ENCODE measurements at places on chromosomes 1 and 21.

- DNase-seq = no peak
Measured at GRCh38 chr1:67439277-67440029, 9.3 kb upstream of the SERBP1 start.

DNA sequence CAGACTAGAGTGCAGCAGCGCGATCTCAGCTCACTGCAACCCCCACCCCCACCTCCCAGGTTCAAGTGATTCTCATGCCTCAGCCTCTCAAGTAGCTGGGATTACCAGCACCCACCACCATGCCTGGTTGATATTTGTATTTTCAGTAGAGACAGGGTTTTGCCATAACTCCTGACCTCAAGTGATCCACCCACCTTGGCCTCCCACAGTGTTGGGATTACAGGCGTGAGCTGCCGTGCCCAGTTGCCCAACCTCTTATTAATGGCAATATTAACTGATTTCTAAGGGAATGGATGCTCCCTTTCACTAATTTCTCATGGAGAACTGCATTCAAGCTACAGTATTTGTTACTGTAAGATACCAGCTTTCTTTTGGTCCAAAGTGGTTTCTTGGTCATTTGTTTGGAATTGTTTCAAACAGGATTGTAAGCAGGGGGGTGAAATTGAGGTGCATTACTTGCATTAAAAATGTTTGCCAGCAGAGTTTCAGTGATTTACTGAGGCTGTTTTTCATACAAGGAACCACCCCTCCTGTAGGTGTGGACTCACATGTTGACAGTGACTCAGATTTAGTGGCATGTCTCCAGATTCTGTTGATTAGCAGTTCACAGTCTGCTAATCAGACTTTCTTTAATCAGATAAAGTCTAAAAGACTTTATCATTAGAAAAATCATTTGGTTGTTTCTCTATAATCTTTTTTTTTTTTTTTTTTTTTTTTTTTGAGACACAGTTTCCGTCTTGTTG lies 3.9 kb upstream of the TGFBR3 start:
- DNase-seq = peak; percentile 35

- DNase-seq = peak; percentile 57
Measured at GRCh38 chr1:148307583-148308185, 155.6 kb upstream of the NBPF11 start.

GRCh38 chr1:232904566-232904965 lies 45.8 kb upstream of the NTPCR start:
- DNase-seq = peak; percentile 75

DNA sequence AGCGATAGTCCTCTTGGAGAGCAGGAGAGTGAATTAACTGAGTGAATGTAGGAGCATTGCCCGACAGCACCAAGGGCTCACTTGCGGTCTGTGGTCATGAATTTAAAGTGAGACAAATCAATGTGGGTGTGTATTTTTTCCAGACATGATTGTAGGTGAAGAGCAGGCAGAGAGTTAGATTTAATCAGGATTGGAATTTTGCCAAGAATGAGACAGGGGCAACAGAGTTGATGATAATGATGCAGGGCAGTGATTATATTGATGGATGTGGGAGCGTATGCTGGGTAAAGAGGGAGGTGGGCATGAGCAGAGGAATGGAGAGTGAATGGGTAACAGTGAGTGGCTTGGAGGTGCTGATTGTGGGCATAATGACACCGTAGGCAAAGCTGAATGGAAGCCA lies 20.0 kb upstream of the SYT6 start:
- no peak for DNase-seq

DNA sequence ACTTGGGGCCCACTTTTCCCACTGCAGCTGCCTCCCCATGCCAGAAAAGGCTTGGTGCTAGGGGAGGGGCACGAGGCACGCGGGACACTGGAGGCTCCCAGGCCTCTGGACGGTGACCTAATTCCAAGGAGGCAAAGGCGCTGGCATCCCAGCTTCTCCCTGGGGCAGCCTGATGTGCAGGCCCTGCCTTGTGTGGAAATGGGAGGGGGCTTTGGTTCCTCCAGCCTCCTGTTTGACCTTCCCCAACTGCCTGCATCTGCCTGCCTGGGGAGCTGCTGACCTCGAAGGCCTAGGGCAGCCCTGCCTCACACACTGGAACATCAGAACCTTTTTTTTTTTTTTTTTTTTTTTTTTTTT lies 39.9 kb downstream of the KIAA1614 start:
- DNase-seq = no peak

- no peak for DNase-seq
Measured at GRCh38 chr21:41914358-41914757, 35.2 kb upstream of the PRDM15 start.

DNA sequence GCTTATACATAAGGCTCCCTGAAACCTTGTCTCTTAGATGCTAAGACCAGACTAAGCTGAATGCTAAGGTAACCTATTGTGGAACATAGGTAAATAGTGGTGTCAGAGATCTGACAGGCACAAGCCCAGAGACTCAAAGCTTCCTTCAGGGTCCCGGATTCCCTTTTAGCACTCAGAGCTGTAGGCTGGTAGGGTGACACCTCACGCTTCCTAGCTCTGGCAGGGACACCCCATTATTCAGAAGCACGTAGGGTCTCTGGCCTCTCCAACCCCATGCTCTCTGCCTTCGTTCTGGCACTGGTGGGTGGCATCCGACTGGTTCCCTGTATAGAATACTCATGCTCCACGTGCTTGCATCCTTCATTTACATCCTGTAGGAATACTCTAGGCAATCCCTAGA lies 68.4 kb downstream of the CD34 start:
- DNase-seq = no peak

DNA sequence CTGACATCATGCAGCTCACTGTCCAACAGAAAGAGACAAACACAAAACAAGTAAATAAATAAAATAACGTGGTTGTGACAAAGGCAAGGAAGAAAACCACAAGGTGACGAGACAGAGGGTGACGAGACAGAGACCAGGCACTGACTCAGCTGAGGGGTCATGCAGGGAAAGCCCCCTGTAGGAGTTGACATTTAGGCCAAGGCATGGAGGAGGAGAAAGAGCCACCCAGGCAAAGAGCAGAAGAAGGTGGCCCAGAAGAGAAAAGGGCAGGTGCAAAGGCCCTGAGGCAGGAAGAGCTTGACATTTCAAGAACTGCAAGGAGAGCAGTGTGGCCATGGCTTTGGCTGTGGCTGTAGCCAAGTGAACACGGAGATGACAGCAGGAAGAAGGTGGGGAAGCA lies 65.1 kb upstream of the ID3 start:
- DNase-seq = no peak

- DNase-seq = peak; percentile 81
Measured at GRCh38 chr1:192159781-192160180, 1.5 kb downstream of the RGS18 start.

DNA sequence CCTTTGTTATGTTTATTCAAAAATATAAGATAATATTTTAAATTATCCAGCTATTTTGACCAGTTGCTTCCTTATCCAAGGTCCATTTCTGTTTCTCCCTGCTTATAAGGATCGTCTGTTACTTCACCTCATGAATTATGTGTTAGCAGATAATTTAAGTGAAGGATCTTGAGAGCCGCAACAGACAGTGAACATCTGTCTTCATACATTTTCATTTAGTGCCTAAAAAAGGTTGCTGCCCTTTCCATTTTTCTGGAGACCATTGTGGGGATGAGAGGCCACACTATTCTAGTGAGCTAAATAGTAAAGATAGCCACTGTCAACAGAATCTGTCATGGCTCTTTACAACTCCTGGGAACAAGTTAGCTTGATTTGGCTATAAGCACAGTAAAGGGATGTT lies 154.0 kb downstream of the CLEC20A start:
- no peak for DNase-seq

DNA sequence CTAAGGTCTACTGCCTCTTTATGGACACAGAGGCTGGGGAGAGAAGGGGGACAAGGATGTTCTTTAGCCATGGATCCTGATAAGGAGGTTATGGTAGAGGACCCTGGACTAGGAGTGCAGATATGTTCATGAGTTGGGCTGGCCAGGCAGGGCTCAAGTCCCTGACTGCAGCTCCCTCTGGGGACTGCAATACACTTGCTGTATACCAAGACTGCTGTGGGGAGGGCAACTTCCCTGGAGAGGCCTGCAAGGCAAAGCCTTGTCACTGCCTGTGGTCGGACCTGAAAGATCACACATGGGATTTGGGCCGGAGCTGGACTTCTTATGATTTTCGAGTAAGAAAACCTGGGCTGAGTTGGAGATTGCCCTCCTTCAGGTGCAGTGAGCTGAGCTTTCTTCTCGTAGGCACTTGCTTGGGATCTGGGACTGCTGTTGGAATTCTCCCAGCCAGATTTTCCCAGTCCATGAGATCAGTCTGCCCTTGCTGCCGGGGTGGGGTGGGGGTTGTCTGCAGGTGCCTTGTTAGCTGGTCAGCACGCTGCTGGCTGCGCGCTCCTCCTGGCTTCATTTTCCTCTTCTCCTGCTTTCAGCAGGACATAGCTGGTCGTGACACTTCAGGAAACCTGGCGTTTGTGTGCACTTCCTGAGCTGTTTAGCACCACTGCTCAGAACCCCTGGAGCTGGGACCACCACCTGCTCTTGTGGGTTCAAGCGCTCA lies 49.0 kb upstream of the KCNJ6 start:
- no peak for DNase-seq

DNA sequence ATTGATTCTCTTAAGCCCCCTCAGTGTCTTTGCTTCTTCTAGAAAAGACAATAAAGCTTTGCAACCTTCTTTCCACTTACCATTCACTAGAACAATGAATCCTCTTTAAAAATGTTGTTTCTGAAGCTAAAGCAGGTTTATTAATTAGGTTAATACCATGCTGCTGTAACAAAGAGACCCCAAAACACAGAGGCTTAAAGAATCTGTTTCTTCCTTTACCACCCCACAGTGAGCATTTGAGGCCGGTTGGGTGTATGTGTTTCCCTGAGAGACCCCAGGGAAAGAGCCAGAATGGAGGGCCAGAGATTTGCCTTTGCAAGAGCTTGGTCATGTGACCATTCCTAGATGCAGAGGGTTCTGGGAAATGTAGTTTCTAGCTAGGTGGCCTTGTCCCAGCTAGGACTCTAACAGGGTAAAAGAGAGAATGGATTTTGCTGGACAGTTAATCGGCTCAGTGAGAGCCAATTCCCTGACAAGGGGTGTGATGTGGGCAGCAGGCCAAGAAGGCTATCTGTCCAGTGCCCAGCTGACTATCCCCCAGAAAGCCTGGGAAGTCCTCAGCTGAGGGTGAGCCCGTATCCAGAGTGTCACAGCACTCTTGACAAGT lies 191.8 kb upstream of the TMEM51 start:
- peak; percentile 27 for DNase-seq

GRCh38 chr21:33025489-33026442 lies at the start of gene OLIG2:
OLIG2 (plus strand) TSS chr21:33025935; CDS start chr21:33026863, 928 bp downstream.
- peak; percentile 59 for DNase-seq

GRCh38 chr1:116870300-116870699 lies 39.4 kb upstream of the PTGFRN start:
- DNase-seq = no peak

- DNase-seq = no peak
Measured at GRCh38 chr1:27060891-27061290, 48.2 kb upstream of the TENT5B start.

DNA sequence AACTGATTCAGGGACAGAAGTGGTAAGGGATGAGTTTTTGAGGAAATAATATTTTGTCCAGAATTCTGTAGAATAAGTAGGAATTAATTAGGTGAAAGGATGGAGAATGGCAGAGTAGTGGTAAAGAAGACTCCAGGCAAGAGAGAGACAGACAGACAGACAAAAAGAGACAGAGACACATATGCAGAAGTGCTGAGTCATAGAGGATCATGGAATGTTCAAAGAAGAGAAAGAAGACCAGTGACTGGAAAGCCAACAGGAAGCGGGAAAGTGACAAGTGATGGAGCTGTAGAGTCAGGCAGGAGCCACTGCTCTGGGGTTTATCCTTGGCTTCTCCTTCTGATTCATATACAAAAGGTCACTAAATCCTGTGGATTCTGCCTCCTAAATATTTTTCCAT lies 85.9 kb downstream of the UROD start:
- no peak for DNase-seq

GRCh38 chr1:26689504-26689903 lies 6.3 kb upstream of the ARID1A start:
- no peak for DNase-seq

GRCh38 chr1:155177918-155178281 lies 4.3 kb downstream of the TRIM46 start:
- no peak for DNase-seq

- DNase-seq = no peak
Measured at GRCh38 chr1:202153284-202153683, 7.1 kb downstream of the PTPN7 start.

DNA sequence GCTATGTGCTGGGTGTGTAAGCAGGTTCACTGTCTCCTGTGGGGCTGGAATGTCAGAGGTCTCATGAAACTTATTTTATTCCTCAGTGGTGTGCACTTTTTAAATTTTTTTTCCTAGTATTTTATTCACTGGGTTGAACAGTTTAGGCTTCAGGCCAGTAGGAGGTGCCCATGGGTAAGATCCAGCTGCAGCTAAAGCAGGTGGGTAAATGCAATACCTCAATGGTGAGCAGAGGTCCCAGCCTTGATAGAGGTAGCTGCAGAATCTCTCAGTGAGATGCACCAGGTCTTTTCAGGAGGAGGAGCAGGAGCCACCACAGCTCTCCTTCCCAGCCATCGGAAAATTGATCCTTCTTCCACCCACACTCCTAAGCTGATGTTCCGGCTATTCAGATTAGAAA lies 12.6 kb upstream of the OR6N2 start:
- no peak for DNase-seq

DNA sequence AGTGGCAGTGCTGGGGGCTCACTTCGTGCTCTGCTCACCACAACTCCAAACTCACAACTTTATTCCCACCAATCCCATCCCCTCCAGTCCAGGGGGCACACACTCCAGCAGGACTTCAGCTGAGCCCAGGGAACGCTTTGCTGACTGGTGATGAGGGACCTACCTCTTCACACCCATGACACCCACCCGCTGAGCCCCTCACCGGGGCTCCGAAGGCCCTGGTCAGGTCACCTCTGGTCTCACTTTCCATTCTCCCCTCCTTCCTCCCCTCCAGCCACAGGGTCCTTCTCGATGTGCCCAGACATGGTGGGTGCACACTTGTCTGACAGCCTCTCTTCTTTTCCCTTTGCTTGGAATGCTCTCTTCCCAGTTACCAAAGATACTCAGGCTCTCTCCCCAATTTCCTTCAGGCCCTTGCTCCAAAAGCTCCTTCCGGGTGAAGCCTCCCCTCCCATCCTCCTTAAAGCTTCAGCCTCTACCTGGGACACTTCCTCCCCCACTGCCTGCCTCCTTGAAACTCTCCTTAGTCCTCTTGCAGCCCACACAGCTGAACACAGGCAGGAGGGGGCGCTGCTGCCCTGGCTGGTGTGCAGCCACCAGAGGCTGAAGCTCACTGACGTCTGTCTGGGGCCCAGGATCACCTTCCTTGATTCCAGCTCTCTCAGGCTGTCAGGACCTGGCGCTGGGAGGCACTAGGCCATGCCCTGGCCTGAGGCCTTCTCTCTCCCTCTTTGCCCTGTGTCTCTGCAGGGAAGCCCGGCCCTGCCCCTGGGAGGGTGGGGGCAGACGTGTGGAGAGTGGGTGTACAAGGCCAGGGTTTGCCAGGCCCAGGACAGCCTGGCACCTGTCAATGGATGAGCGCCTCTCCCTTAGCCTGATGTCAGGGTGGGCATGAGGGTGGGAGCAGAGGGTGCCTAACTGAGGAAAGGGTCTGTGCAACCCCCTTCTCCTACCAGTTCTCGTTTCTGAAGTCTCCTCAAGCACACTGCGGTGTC lies 1.6 kb downstream of the KCNE1 start:
- DNase-seq = peak; percentile 81

All from hematopoietic multipotent progenitor cell treated with erythropoietin and hydrocortisone succinate and interleukin-3 and kit ligand, for 4 days (in vitro differentiated cells).